ENCODE measurements at places on chromosomes 3 and 15. TPM values are rescaled to one million over a fixed set of nuclear protein-coding genes. Genes with fewer than 3 reads are reported as not detected.

Gene ANKRD34C
- not detected for total RNA-seq

Gene SNRPN
- total RNA-seq, result 103 TPM

Gene MME
- 154 TPM for total RNA-seq

Gene LRRC34
- total RNA-seq, result 7.1 TPM

Gene GRK7
- total RNA-seq, result not detected

Gene GXYLT2
- 15.0 TPM for total RNA-seq

Gene CRYBG3
- total RNA-seq, result 6.4 TPM

Gene ACTRT3
- total RNA-seq, result 3.7 TPM

Gene FAM174B
- 0.84 TPM for total RNA-seq

Gene BLM
- 8.4 TPM for total RNA-seq

Gene GHSR
- total RNA-seq, result not detected

Gene STRC
- not detected for total RNA-seq

Gene PRKAR2A
- total RNA-seq, result 20.1 TPM

All from bronchus fibroblast of lung (primary cell).